ENCODE measurements at places on chromosomes 13 and 19.
A peak's percentile ranks its signal among the peaks of the same experiment; 100 is the strongest.

DNA sequence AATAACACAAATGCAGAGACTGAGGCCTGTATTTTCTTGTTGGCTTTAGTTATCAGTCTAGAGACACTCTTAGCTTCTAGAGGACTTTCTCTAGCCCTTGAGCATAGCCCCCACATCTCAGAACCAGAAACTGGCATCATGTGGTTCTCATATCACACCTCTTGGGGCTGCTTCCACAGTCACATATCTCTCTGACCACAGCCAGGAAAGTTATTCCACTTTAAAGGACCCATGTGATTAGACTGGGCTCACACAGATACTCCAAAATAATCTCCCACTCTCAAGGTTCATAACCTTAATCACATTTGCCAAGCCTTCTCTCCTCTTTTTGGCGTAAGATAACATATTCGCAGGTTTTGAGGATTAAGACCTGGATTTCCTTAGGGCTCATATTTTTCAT, 846.9 kb upstream of the MIR17HG start:
- no peak for DNase-seq

- DNase-seq, result no peak
Observed at GRCh38 chr13:80196756-80197155, 144.2 kb downstream of the SPRY2 start.

DNA sequence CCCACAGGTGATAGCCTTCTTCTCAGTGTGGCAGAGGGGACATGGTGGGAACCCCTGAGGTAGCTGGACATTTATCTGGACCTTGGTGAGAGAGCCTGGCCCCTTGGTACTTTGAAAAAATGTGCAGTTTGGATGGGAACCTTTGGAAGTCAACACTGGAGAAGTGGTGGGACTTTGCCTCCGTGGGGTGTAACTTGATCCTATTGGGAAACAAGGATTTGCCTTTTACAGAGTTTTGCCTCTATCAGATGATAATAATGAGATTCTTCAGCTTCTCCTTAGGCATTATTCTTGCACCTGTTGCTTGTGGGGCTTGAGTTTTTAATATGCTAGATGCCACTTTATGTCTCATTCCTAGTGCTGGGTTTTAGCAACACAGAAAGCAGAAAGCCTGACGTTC, 99.0 kb downstream of the ERCC5 start:
- no peak for DNase-seq

- DNase-seq, result no peak
Observed at GRCh38 chr13:73677048-73677601, 457.1 kb downstream of the KLF12 start.

DNA sequence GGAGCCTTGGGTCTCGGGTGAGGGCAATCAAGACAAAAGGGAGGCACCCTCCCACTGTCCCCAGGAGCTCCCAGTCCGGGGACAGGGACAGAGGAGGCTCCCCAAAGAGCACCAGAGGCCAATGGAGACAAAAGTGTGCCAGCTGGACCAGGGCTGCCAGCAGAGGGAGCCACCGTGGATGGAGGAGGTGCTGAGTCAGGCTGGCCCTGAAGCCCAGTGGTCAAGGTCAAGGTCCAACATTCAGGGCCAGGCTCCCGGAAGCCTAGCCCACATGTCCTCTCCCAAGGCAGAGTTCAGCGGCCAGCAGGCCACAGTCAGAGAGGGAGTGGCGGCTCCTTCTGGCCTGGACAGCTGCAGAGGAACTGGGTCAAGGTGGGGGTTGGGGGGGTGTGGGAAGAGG, 8.4 kb downstream of the COL5A3 start:
- no peak for DNase-seq

GRCh38 chr19:12752056-12752781, 628 bp downstream of the BEST2 start:
- DNase-seq, result no peak

DNA sequence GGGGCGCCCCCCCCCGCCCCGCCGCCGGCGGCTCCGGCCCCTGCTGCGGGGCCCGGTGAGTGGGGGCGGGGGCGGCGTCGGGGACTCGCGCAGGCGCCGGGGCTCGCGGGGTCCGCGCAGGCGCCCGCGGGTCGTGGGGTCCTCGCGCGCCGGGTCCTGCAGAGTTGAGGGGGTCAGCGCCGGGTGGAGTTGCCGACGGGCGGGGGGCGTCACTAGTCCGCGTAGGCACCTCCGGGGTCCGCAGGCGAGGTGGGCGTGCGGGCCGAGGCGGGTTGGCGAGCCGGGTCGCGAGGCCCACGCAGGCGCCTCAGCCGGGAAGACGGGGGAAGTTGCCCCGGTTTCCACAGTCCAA, 365 bp downstream of the PPP6R1 start:
- DNase-seq, result no peak

GRCh38 chr19:18494267-18494607, 27.6 kb downstream of the ELL start:
- DNase-seq, result no peak

DNA sequence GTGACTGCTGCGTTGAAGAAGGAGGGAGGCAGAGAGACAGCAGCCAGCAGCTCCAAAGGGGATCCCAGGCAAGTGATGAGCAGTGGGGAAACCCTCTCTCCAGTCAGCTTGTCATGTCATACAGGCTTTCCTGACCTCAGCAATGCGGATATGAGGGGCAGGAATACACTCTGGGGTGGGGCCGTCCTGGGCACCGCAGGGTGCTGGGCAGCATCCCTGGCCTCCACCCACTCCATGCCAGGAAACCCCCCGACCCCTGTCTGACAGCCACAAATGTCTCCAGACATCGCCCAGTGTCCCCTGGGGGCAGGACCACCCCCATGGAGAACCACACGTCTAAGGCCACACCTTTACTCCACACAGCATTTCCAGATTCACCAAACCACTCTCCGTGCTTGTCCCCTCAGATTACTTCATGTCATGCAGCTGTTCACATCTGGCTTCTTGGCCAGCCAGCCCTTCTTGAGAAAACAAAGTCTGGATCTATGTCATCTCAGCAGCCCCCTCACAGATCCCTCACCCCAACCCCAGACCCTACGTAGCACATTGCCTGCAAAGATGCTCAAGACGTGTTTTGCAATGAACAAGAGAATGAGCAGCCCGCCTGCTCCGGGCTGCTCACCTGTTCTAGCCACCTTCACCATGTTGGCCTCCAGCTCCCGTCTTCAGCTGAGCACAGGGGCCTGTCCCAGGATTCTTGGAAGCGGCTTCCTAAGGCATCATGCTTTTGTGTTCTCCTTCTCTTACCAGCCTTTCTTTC, 46.5 kb downstream of the RFX2 start:
- no peak for DNase-seq

GRCh38 chr19:2983351-2984214, 6.2 kb downstream of the TLE6 start:
- DNase-seq, result peak; percentile 57

DNA sequence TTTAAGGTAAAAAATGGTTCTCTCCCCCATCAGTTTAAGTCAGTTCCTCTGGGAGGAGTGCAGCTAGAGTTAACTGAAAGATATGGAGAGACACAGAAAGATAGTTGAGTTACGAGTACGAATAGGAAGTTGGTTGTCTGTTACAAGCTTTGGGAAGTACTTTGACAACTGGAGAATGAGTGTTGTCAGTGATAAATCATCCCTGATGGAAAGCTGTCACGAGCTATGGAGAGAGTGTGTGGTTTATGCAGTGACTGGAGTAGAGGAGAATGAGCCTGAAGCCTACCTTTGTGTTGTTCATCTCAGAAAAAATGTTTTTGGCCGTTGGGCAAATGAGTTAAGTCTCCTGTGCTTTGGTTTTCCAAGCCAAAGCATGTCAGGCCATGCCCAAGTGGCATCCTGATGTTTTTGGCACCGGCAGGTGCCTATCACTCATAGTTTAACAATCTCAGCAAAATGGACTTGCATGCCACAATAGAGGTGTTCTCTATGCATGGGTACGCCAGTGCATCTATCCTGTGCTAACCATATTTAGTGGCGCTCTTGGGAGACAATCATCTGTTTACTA, 350.2 kb downstream of the IRS2 start:
- no peak for DNase-seq

DNA sequence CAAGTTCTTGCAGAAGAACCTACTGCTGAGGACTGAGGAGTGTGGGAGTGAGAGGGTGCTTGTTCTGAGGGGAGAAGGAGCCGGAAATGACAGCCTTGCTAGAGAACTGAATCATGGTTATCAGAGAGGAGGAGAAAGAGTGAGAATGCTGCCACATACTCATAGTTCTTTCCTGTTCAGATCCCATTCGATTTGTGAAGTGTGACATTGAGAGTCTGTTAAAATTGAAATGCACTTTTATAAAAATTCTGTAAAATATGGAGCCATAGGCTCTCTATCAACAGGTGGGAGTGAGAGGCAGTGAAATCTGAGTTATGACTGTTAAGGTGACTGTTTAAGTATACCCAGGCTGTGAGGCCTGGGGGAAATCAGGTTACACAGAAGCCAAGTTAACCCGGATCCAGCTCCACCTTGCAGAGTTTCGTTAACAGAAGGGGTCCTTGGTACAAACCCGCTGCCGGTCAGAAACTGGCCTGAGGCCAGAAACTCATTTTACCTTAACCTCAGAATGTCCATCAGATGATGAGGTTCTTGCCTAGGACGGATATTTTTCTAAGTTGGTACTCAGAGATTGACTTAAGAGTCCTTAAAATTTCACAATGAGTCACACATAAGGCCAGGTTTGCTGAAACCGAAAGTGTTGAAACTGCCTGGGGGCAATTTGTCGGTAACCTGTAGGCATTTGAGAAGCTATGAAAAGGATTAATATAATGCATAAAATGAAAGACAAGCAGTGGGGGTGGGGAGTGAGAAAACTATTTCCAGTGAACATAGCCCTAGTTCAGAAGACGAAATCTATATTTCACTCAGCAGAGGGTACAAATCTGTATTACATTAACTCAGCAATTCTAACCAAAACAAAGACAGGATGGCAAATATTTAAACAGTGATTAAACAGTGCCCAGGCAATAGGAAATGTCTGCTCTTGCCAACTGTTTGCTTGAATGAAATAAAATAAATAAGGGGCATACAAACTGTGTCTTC, 350.5 kb downstream of the KCNRG start:
- no peak for DNase-seq

GRCh38 chr19:3521104-3521445, 15.0 kb downstream of the FZR1 start:
- DNase-seq, result no peak
